A549 treated with dexamethasone at 1 μM for 4 hours (cell line): ENCODE measurements at places on chromosomes 3 and 15. TPM values are rescaled to one million over a fixed set of nuclear protein-coding genes. Genes with fewer than 3 reads are reported as not detected.

ILDR1 gene
- total RNA-seq, result not detected in 5 replicates

TMEM212 gene
- total RNA-seq, result not detected in 5 replicates

MORC1 gene
- total RNA-seq, result 0.02 TPM in 1 of 5 replicates, not detected in the others

EOGT gene
- total RNA-seq, result 8.5 to 12.4 TPM (median 10.6 TPM) in 5 replicates

ZNF148 gene
- total RNA-seq, result 7.6 to 13.9 TPM (median 12.4 TPM) in 5 replicates

FBXL2 gene
- total RNA-seq, result 6.2 to 10.2 TPM (median 7.4 TPM) in 5 replicates

OXSR1 gene
- total RNA-seq, result 29.8 to 42.1 TPM (median 39.2 TPM) in 5 replicates

INKA1 gene
- 1.6 to 2.2 TPM (median 2.0 TPM) in 5 replicates for total RNA-seq

TMEM207 gene
- not detected in 5 replicates for total RNA-seq

CAPN7 gene
- total RNA-seq, result 23.5 to 29.0 TPM (median 28.2 TPM) in 5 replicates

KLHL6 gene
- total RNA-seq, result 0.01 to 0.02 TPM (median 0.01 TPM) in 3 of 5 replicates, not detected in the others

GOLGA8T gene
- 1.1 to 1.9 TPM (median 1.6 TPM) in 5 replicates for total RNA-seq

PRR23A gene
- total RNA-seq, result not detected in 5 replicates

ZKSCAN7 gene
- total RNA-seq, result not detected in 5 replicates

GOLIM4 gene
- 17.0 to 24.2 TPM (median 23.2 TPM) in 5 replicates for total RNA-seq

ALDH1L1 gene
- 0.12 to 0.22 TPM (median 0.17 TPM) in 5 replicates for total RNA-seq

LRRC31 gene
- total RNA-seq, result not detected in 5 replicates

AADACL2 gene
- not detected in 5 replicates for total RNA-seq

DPPA2 gene
- 0.06 TPM in 1 of 5 replicates, not detected in the others for total RNA-seq

GPR160 gene
- 0.90 to 1.8 TPM (median 1.7 TPM) in 5 replicates for total RNA-seq

SLC22A13 gene
- total RNA-seq, result 0.07 to 0.09 TPM (median 0.08 TPM) in 4 of 5 replicates, not detected in the other

MCTP2 gene
- not detected in 5 replicates for total RNA-seq

EPHB1 gene
- 0.07 to 0.24 TPM (median 0.09 TPM) in 4 of 5 replicates, not detected in the other for total RNA-seq

HMCES gene
- 32.3 to 41.9 TPM (median 36.8 TPM) in 5 replicates for total RNA-seq

ANKDD1A gene
- total RNA-seq, result 1.2 to 2.1 TPM (median 1.7 TPM) in 5 replicates

DOCK3 gene
- 0.28 to 0.43 TPM (median 0.35 TPM) in 5 replicates for total RNA-seq

CCDC54 gene
- total RNA-seq, result not detected in 5 replicates

SPRED1 gene
- total RNA-seq, result 6.5 to 9.3 TPM (median 8.6 TPM) in 5 replicates

DPPA4 gene
- total RNA-seq, result not detected in 5 replicates

CELSR3 gene
- total RNA-seq, result 2.7 to 4.4 TPM (median 4.2 TPM) in 5 replicates

CACNA1D gene
- total RNA-seq, result 0.54 to 1.1 TPM (median 0.88 TPM) in 5 replicates

SLC7A14 gene
- not detected in 5 replicates for total RNA-seq

SPATA12 gene
- 0.26 to 0.38 TPM (median 0.32 TPM) in 5 replicates for total RNA-seq

SEMA3F gene
- 13.4 to 22.0 TPM (median 19.5 TPM) in 5 replicates for total RNA-seq

ROPN1B gene
- not detected in 5 replicates for total RNA-seq

ANKUB1 gene
- total RNA-seq, result not detected in 5 replicates

ZDHHC19 gene
- 0.17 to 0.21 TPM (median 0.19 TPM) in 3 of 5 replicates, not detected in the others for total RNA-seq

GP9 gene
- total RNA-seq, result not detected in 5 replicates

CLDN16 gene
- 0.06 to 0.10 TPM (median 0.08 TPM) in 4 of 5 replicates, not detected in the other for total RNA-seq

TMC3 gene
- total RNA-seq, result not detected in 5 replicates

FANCD2OS gene
- not detected in 5 replicates for total RNA-seq

CYP11A1 gene
- 0.05 TPM in 1 of 5 replicates, not detected in the others for total RNA-seq

ZNF80 gene
- total RNA-seq, result 0.04 TPM in 1 of 5 replicates, not detected in the others

IMPG2 gene
- 0.01 TPM in 3 of 5 replicates, not detected in the others for total RNA-seq

OCA2 gene
- total RNA-seq, result 0.24 to 0.49 TPM (median 0.33 TPM) in 5 replicates

MDFIC2 gene
- total RNA-seq, result not detected in 5 replicates

ROPN1 gene
- not detected in 5 replicates for total RNA-seq
